ENCODE measurements at places on chromosomes 6 and 20.

GRCh38 chr6:15320693-15321092 lies 74.8 kb downstream of the JARID2 start:
- DNase-seq: peak; percentile 24

- DNase-seq: no peak
Measured at GRCh38 chr6:118939683-118940082, 4.7 kb upstream of the MCM9 start.

DNA sequence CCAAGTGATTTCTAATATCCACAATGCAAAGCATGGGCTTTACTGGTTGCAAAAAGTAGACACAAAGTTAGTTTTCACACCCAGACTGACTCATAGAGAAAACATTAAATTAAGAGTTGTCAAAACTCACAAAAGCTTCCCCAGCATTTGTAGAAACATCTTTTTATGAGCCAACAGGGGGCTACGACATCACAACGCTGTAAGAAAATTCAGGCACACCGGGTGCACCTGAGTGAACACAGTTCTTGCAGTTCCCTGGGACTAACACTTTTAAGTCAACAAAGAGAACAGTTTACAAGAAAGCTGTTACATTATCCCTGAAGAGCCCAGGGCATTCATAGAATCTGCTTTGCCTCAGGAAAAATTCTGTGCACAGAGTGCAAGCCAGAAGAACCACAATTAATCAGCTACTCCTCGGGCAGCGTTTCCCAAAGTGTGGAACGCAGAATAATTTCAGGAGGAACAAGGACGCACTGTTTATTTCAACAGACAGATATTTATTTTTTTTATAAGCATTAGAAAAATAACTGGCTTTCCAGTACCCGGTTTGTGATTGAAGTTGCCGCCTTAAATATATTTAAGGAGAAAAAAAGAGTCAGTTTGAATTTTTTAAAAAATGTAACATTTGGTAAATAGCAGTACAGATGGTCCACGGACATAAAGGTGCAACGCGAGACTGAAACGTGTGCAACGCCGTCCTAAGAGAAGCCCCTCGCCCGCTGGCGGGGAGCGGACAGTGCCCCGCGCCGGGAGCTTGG lies 1.2 kb downstream of the NCOA5 start:
- DNase-seq: peak; percentile 12

DNA sequence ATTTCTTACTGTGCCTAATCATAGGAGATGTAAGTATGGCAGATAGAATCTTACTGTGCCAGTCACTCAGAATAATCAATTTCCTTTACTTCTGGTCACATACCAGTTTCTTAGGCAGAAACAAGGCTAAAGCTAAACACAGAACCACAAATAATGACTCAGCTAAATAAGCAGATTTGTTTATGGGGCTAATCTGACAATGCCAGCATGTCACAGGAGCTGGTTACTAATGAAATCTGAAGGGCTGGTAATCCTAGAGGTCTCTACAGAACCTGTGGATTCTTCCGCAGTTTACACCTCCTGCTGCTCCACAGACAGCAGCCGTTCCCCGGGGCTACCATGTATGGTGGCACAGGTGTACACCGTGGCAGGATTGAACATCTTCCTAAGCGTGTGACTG lies 80.8 kb downstream of the LYRM4 start:
- no peak for DNase-seq

DNA sequence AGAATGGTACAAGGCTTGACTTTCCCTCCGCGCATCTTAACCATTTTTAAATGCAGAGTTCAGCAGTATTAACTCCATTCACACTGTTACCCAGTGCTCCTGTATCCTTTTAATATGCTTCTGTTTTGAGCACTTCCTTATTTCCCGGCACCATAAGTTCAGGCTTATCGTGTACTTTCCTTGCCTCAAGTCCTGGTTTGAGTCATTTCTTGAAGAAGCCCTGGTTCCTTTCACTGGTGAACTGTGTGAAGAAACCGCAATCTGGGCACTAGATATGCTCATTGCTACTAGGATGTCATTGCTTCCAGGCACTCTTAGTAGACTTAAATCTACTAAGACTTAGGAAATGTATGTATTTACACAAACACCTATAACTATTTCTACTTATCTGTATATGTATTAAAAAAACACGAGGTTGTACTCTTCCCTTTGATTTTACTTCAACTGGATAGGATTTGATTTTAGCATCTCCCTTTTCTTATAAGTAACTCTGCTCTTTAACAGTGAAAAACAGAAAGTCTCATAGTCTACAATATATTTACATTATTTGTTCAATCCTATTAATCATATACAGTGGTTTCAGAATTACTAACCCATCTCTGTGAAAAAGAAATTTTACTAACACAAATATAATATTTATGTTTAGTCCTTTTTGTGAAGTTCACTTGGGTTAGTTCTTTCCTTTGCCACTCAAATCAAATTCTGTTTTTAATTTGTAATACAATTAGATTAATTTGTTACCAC lies 135.5 kb downstream of the CDKAL1 start:
- peak; percentile 64 for DNase-seq

DNA sequence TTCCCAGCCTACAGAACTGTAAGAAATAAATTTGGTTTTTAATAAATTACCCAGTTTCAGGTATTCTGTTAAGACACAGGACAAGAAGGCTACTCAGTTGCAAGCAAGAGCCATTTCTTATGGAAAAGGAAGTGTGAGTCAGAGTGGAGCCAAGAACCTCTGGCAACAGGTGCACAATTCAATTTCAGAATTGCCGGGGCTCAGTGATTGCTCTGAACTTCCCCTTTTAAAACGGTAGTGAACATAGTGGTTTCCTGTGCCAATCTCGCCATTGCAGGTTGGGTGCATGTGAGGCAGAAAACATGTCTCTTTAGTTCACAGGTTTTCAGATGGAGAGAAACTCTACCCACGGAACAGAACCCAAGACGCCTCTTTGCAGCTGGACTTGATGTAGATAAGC lies 16.4 kb downstream of the PIGT start:
- DNase-seq: no peak

DNA sequence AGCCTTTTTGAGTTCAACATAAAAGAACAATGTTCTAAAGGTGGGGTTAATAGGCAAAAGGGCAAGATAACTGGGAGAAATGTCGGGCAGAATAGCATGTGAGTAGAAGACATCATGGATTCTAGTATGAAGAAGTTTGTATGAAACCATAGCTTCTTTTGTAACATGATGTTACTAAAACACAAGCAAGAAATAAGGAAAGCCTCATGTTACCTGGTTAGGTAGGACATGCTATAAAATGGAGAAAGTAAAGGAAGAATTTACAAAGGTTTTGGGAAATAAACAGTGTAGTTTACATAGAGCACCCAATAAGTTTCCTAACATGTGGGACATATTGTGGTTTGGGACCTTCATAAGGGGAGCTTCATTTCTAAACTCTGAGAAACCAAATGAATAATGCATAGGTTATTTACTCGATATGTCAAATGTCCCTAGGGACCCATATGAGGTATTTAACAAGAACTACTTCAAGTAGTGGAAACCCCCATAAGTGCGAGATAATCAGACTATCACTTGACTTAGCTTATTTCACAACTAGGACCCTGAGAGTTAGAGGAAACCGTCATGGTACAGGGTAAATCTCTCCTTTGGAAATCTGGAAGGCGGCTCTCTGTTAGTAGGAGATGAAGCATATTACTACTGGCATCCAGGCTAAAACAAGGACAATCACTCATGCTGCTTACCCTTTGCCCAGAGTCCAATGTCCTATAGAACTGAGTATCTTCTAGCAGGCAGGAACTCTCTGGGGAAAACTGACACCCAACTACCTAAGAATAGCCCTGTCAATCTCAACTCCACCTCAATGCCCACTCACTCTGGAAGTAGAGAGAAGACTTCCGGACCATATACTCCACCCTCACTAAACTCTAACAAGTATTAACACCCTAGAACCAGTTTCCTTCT lies 57.5 kb downstream of the ILRUN start:
- peak; percentile 7 for DNase-seq

DNA sequence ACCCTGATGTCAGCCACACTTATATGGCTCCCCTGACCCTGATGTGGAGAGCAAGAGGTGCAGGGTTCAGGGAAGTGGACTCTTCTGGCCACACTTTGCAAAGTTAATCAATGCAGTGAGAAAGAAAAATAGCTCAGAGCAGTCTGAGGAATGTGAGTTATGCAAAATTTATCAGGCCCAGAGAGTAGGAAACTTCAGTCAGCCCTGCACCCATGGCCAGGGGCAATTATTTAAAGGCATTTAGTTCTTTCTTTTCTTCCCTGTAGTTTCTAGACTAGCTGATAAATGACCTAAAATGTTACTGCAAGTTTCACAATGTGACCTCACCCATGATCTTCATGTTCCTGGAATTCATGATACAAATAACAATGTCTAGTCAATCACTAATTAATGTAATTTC lies 143.7 kb upstream of the GGTLC1 start:
- no peak for DNase-seq

DNA sequence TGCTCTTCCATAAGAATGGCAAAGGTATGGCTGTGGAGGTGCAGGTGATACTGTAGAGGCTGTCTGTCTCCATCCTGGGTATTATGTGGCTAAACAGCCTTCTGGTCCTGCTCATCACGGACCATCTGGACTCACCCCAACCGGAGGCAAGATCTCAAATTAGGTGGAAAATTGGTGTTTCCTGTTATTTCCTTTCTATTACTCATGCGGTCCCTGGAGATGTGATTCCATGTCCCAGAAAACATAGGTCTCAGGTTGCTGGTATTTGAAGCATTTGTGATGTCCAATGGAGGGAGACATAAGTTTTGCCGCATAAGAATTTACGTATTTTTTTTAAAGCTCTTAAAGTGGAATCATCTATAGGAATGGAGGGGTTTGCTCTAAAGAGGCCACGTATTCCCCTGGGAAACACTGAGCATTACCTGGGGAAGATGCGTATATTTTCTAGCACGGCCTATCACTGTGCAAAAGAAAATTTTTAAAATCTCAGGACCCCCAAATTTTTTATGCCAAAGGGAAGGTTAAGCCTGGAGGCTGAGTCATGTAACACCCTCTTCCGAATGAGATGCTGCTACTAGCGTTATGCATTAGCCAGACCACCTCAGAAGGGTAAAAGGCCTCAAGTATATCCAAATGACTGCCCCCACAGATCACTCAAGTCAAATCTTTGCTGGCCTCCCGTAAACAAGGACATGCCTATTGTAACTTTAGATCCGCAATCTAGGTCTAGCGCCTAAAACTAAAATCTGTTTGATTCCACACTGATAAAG lies 22.4 kb upstream of the PBOV1 start:
- DNase-seq: no peak

- no peak for DNase-seq
Measured at GRCh38 chr6:105645958-105646357, 243.1 kb upstream of the PREP start.

GRCh38 chr6:170056278-170056711 lies 234.6 kb downstream of the DLL1 start:
- no peak for DNase-seq

DNA sequence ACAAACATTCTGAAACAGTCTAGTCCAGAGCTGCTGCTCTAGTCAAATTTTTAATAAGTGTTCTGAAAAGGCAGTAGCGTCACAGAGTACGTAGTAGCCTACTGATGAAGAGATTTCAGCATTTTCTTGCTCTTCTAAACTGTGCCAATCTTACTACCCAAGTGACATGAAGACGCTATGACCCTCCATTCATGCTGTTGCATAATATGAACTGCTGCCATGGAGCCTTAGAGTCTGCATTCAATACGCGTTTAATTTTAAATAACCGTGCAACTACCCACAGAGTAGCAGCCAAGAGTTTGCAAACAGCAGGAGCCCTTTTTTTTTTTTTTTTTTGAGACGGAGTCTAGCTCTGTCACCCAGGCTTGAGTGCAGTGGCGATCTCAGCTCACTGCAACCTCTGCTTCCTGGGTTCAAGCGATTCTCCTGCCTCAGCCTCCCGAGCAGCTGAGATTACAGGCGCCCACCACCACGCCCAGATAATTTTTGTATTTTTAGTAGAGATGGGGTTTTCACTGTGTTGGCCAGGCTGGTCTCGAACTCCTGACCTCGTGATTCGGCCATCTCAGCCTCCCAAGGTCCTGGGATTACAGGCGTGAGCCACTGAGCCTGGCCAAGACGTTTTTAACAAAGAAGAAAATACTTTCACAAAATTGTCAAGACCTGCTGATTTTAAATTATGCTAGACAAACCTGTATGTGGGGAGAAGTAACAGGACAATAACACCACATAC lies 44.3 kb downstream of the EZR start:
- DNase-seq: no peak

- no peak for DNase-seq
Measured at GRCh38 chr6:20791074-20791473, 256.8 kb downstream of the CDKAL1 start.

GRCh38 chr6:75488033-75488432 lies 5.6 kb downstream of the FILIP1 start:
- no peak for DNase-seq

GRCh38 chr6:28383235-28384142 lies 16.1 kb downstream of the ZSCAN12 start:
- peak; percentile 92 for DNase-seq

DNA sequence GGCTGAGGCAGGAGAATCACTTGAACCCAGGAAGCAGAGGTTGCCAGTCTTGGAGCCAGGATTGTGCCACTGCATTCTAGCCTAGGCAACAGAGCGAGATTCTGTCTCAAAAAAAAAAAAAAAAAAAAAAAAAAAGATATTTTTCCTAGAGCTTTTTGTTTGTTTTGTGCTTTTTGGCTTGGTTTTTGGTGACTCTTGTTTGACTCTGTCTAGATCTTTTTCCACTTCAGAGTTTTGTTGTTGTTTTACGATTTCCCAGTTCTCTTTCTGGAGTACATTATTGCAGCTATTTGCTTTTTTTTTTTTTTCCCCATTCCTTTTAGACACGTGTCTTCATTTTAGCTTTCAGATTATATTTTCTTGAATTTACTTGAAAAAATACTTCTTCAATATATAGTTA lies 67.0 kb upstream of the AKAP12 start:
- no peak for DNase-seq

DNA sequence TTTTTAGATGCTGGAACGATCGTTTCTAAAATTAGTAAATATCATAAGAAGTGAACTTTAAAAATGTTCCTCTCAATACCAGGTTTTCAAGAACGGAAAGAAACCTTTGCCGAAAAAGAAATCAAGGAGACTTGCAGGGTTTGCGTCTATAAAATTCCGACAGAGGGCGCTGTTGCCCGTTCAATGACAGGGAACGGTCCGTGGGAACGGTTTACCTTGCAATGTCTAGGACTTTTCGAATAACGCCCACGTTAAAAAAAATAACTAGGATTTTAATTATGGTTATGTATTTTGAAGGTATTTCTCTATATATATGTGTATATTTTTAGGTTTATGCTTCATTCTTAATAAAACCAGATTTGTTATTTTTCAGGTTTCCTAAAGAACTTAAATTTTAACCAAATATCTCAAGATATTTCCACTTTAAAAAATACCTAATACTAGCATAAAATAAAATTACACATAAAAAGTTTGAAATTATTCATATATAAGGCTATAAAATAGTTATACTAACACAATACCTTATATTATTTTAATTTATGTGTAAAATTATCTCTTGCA lies 2.5 kb upstream of the TFAP2B start:
- peak; percentile 67 for DNase-seq

GRCh38 chr6:141088171-141088570 lies 1044.6 kb upstream of the GJE1 start:
- no peak for DNase-seq

Measured in inflammatory macrophage treated with lipopolysaccharide for 4 hours (primary cell).